Germinal center (tissue), 1 donor: ENCODE measurements at places on chromosomes 3 and 15.

DNA sequence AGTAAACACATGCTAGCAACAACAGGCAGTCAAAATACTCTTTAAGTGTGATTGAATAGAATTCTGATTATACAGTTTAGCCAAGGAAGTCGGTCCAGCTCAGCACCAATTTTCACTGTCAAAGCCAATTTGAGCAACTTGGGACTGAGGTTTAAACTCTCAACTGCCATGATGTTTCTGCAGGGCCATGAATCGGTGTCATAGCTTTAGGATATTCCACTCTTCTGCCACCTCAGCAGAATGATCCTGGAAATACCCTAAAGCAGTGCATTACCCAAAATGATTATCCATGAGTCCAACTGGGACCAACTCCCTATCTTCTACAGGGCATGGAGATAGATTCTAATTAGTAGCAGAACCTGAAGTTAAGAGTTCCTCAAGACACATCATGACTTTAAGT lies 262.4 kb downstream of the RORA start:
- DNase-seq, result no peak

DNA sequence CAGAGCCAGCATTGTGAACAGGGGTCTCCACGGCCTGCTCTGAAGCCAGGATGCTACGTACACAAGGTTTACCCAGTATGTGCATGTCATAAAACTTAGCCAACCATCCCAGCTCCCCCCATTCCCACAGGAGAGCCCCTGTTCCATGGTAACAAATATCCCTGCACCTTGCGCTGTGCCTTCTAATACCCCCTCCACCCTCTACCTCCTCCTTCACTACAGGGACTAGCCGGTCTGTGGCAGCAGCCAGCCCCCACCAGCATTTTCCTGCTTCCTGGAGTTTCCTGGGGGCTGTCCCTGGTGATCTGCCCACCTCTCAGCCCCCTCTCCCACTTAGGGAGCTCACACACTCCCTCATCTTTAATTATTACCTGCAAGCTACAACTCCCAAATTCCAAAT lies 20.4 kb downstream of the ACSBG1 start:
- DNase-seq, result no peak

- no peak for DNase-seq
These were observed 258.8 kb downstream of the IL5RA start for GRCh38 chr3:2851361-2851760.

GRCh38 chr3:72907131-72907711 lies 19.4 kb downstream of the GXYLT2 start:
- no peak for DNase-seq

- no peak for DNase-seq
These were observed 192.3 kb downstream of the ATP8B4 start for GRCh38 chr15:49926740-49927139.

GRCh38 chr3:182364723-182365650 lies 428.3 kb upstream of the ATP11B start:
- no peak for DNase-seq

DNA sequence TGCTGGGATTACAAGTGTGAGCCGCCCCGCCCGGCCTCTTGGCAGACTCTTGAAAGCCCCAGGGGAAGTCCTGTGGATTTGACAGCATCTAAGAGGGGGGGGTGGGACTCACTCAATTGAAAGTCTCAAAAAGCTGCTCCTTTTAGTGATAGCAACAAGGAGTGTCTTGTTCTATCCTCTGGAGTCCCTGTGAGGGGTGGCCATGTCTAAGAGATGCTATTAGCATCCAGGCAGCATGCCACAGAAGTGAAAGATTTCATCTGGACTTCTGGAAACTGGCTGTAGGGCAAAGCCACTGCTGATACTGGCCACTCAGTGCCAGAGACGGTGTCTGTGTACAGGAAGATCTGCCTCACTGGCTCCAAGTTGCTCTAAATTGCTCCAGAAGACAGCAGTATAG lies 74.0 kb downstream of the DHX36 start:
- no peak for DNase-seq

- no peak for DNase-seq
These were observed 107.1 kb downstream of the LPP start for GRCh38 chr3:188261011-188261410.

DNA sequence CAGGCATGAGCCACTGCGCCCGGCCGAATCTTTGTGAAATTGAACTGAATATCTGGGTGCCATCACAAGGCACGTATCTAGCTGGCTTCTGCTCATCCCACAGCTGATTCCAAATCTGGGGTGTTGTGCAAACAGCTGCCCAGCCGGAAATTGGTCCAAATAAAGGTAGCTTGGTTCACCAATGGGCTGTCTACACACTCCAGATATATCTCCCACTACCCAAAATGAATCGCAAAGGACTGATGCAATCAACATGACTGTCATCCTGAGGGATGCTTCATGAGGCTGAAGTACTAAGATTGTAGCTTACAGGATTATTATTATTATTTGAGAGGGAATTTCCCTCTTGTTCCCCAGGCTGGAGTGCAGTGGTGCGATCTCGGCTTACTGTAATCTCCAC lies 28.1 kb downstream of the LARP6 start:
- no peak for DNase-seq

GRCh38 chr15:100241572-100242482 lies 99.9 kb downstream of the ADAMTS17 start:
- no peak for DNase-seq

GRCh38 chr15:88702983-88703382 lies 64.2 kb downstream of the ISG20 start:
- no peak for DNase-seq

GRCh38 chr3:39515681-39516441 lies 48.4 kb downstream of the MOBP start:
- no peak for DNase-seq

DNA sequence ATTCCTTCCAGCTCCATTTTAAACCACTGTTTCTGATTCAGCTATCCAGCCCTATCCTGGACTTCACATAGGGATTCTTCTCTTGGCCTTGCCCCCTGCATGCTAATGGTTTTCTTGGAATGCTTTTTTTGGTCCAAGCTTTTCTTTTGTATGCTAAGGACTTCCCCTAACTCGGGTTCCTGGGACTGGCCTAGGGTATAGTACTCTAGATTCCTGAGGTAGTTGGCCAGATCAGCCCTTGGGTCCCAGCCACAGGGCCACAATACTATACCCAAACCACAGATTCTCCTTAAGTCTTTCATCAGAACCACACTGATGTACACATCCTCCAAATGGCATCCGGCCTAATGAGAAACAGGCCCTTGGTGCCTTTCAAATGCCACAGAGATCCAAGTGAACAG lies 2.8 kb downstream of the FYCO1 start:
- DNase-seq, result no peak

DNA sequence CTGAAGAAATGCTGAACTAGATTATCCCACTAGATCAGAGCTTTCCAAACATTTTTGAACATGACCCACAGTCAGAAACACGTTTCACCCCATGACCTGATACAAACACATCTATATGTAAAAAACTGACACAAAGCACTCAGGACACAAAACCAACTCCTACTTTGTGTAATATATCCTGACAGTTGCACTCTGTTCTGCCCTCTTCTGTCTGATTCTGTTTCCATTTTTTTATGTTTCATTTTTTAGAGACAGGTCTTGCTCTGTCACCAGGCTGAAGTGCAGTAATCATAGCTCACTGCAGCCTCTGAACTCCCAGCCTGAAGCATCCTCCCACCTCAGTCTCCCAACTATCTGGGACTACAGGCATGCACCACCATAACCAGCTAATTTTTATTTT lies 15.8 kb upstream of the RFTN1 start:
- DNase-seq, result no peak

DNA sequence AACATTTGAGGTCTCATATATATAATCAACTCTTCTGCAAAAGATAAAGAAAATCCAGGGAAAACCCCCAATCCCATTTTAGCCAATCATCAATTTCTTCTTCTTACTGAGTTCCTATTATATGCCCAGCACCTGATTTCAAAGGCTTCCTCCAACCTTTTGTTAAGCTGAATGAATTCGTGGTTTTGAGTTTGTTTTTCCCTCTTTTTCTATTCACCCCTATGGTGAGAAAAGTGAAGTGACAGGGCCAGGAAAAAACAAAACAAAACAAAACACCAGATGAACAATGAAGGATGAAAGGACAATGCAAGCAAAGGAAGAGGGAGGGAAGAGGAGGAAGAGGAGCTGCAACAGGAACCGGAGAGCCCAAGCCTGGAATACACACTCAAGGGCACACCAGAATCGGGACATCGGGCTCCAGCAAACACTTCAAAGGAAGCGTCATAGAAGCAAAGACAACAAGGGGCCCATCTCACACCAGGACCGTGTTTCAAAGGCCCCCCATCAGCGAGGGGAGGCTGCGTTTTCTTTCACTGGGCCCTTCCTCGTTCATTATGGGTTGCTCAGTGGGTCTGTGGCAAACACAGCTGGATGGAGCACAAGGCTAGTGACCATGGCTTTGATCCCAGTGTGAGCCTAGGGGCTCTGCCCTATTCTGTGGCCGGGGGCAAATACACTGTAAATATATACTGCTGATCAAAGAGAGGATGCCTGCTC lies 50.2 kb downstream of the VGLL4 start:
- DNase-seq, result no peak

- DNase-seq, result no peak
These were observed 51.9 kb downstream of the EPHB1 start for GRCh38 chr3:134846911-134847317.

DNA sequence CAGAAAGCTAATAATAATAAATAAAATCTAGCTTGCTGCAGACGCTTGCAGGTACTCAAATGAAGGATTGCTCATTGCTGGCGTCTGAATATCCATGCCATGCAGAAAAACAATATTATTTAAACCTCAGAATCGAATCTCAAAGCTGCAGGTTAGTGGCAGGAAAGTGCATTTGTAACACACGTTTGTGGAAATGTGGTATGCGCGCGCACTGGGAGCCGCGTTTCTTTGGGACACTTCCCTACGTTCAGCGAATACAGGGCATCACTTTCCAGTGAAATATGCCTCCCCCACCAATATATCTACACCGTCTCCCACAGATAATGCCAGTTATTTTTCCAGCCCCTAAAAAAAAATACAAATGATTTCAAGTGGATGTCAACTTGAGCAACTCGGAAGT lies 37.1 kb downstream of the ZIC4 start:
- no peak for DNase-seq
